ENCODE measurements at places on chromosomes 7 and 10.

- DNase-seq, result no peak
Measured at GRCh38 chr7:88363869-88364268, 57.2 kb upstream of the STEAP4 start.

DNA sequence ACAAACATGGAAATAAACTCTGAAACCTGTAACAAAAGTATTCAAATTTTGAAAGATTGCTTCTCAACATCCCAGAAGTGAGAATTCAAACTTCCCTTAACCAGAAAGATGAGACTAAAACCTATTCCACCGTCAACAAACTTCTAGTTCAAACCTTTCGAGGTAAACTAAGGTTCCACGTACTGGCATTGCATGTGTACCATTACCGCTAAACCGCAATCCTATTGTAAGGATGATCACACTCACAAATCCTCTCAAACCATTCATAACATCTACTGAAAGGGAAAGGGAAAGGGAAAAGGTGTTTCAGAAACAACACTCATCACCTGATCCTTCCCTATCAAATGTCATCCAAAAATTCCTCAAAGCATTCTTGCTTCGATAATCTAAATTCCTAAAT is 3.1 kb downstream of the SMURF1 start:
- DNase-seq, result no peak

- peak; percentile 56 for DNase-seq
Measured at GRCh38 chr7:82595176-82595575, 151.6 kb upstream of the CACNA2D1 start.

GRCh38 chr7:80060218-80060806 is 74.3 kb upstream of the GNAI1 start:
- peak; percentile 55 for DNase-seq

DNA sequence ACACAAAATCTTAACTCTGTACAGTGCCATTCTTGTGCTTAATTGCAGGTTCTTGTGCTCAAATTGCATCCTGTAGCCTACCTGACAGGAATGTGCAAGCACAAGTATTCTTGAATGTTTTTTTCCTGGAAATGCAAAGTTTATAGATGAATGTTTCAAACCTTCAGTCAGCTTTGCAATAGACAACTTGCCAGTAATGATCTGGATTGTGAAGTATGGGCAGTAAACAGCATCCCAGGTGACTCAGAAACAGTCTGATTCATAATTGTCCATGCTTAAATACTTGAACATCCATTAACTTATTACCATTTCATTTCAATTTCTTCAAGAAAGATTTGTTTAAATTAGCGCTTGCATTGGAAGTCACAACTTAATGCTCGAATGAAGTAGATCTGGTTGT is 347.2 kb downstream of the SDK1 start:
- DNase-seq, result no peak

GRCh38 chr7:17406738-17407137 is 108.3 kb downstream of the AHR start:
- DNase-seq, result no peak

GRCh38 chr10:100046021-100046486 is 35.6 kb downstream of the CPN1 start:
- peak; percentile 40 for DNase-seq

DNA sequence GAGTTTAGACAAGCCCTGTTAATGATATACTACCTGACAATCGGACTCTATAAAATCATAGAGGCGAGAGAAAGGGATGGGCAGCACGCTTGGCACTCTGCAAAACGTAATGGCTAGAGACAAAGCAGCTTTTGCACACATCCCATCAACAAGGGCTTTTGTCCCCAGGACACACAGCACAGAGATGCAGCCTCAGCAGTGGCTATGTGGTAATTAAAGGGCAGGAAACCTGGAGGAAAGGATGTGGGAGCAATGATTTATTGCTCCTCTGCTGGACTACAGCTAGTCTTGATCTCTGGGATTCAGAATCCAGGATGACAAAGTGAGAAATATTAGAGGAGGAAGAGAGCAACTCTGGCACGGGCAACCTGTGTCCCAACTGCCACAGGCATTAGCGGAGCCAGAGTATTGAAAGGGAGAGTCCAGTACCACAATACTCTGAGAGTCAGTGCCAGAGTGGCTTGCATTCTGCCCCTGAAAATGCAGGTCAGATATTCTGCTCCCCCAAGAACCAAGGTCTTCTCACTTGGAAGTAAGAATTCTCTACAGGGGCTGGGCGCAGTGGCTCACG is 96.5 kb downstream of the ARMH3 start:
- no peak for DNase-seq

DNA sequence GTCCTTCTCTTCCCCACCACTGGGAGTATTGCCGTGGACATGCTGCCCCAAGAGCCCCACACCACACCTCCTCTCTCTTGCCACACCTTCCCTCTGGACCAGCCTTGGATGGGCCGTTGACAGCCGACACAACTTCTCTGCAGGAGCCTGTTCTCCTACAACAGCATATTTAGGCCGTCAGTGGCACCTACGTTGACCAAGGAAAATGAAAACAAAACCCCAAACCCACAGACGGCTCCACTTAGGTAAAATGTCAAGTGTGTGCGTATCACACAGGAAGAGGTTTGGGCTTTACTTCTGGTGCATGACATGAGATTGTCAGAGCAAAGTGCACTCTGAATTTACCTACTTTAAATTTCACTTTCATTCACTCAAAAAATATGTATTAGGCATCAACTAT is 246.6 kb downstream of the ZMYND11 start:
- DNase-seq, result no peak

GRCh38 chr10:30022590-30022989 is 36.8 kb downstream of the JCAD start:
- DNase-seq, result no peak

GRCh38 chr7:44154703-44155102 is 13.6 kb upstream of the MYL7 start:
- DNase-seq, result no peak

DNA sequence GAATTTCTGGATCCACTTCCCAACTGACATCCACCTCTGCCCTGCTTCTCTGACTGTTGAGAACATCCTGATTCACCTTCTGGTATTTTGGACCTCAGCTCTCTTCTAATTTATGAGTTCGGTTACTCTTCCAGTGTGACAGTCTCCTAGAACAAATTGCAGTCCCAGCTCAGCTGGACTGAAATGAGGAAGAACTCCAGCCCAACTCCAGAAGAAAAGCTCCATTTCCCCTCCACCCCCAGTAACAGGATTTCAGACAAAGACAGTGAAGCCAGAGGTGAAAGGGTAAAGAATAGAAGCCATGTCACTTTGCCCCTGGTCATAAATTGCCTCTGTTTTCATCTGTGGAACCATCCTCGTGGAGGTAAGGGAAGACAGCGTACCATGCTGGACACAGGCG is 26.2 kb upstream of the INHBA start:
- no peak for DNase-seq

GRCh38 chr10:105743343-105744056 is 1102.4 kb downstream of the SORCS3 start:
- no peak for DNase-seq

DNA sequence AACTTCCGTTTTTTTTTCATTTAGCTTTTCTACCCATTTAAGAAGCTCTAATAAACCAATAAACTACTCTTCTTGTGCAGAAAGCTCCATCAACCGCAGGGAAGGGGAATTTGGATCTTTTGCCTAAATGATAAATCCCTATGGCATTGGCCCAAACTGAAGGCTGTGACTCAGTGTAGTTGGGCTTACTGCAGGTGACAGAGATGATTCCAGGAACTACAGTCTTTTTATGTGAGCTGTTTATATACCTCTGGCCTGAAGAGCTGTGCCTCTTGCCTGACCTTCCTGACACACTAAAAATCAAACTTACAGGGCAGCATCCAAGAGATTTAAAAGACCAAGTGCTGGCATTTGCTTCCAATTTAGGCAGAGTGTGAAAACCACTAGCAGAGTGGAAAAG is 25.2 kb downstream of the ABCB1 start:
- no peak for DNase-seq

- DNase-seq, result no peak
Measured at GRCh38 chr10:48701139-48701901, 16.6 kb downstream of the WDFY4 start.

- DNase-seq, result no peak
Measured at GRCh38 chr7:29237489-29237888, 42.9 kb downstream of the CHN2 start.

GRCh38 chr7:135745703-135746312 is 2.8 kb downstream of the FAM180A start:
- no peak for DNase-seq

DNA sequence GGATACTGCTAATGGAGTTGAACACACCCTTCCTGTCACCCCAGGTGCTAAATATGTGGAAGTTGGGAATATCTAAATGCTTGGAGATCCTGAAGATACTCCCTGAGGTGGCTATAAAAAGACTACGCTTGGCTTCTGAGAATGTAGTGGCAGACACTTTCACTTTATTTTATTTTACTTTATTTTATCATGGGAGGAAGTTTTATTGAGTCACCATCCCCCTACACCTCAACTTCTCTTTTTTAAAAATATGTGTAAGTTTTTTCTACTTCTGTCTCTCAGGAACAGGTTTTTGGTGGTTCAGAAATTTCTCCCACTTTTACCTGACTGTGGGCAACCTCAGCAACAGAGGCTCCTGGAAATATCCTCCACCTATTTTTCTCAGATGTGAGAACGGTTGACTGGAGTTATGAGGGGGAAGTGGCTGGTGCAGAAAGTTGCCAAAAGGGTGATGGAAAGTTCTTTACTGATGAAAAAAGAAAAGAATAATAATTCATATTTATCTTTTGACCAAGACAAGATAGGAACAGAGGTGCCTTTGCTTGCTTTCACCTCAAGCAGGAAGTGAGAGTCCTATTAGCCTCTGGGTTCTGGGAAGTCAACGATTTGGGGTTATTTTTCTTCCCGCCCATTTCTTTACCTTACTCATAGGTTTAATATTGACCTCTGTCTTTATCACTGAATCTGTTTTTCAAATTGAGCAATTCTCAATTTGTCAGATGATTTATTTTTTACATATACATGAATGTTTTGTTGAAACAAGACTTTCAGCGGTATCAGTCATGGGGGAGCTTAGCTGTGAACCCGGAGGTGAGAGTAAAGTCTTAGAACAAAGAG is 103.6 kb downstream of the AHR start:
- no peak for DNase-seq

DNA sequence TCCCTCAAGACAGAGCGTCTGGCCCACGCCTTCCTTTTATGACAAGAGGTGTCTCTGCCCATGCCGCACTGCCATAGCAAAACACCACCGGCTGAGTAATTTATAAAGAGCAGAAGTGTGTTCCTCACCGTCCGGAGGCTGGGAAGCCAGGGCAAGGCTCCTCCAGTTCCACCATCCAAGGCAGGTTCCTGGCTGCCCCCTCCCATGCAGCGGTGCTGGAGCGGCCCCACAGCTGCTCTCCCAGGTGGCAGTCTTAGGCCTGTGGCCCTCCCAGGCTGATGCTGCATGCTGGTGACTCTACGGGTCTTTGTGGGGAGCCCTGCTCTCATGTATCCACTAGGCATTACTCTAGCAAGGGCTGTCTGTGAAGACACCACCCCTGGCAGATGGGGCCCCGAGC is 113.1 kb downstream of the TCERG1L start:
- no peak for DNase-seq

DNA sequence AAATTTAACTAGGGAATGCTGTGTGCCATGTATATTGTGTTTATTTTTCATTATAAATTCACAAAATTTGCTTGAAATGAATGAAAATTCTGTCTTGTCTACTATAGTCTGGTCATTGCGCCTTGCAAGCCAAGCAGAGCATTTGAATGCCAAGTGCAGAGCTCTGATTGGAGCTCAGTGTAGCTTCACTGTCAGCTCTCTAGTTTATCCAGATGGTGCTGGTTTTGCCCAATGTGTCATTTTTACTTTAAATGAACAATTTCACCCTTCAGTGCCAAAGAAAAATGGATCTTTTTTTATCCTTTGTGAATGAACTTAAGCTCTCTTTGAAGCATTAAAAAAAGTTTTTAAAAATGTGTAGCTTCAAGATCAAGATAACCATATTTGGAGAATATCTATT is 225.6 kb upstream of the CACNA2D1 start:
- no peak for DNase-seq

GRCh38 chr10:43365001-43365400 is 6.4 kb upstream of the FXYD4 start:
- DNase-seq, result no peak

DNA sequence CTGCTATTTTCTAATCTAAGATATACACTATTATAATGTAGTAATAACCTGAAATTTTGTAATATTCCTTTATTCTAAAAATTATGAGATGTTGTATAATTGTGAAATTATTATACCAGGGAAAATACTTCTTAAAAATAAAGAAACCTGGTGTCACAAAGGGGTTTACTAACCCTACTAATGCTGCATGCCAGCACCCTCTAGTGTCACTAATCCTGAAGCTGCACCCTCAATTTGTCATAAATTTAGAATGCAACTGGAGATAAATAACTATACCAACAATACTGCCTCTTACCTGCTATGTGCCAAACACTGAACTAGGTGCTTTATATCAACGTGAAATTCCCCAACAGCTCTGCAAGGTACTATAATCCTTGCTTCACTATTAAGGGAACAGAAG is 30.8 kb downstream of the TM9SF3 start:
- no peak for DNase-seq

DNA sequence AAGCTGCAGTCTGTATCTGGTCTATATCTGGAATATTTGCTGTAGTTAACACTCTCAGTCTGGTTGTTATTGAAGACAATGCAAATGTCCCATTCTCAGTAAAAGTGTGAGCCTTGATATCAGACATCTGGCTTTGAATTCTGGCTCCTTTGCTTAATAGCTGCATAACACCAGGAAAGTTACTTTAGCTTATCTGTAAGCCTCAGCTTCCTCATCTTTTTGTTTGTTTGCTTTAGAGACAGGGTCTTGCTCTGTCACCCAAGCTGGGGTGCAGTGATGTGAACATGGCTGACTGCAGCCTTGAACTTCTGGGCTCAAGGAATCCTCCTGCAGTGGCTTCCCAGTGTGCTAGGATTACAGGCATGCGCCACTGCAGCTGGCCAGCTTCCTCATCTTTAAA is 41.3 kb downstream of the CNNM2 start:
- no peak for DNase-seq

DNA sequence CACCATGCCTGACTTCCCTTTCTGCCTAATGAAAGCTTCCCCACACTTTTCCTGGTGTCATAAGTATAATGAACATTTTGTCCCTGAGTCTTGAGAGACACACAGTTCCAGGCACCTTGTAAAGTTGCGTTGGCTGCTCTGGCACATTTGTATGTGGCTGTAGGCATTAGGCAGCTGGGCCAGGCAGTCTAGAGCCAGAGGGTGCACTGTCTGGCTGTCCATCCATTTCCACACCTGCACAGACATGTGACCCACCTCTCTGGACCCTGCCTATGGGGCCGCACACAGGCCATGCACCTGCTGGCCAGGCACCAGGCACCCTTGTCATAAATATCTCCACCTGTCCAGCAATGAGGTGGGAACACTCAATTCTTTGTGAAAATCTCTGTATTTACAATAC is 54.7 kb upstream of the ANTXRL start:
- no peak for DNase-seq

- DNase-seq, result no peak
Measured at GRCh38 chr10:125085258-125086054, 74.9 kb downstream of the CTBP2 start.

- no peak for DNase-seq
Measured at GRCh38 chr10:4676566-4676965, 149.4 kb upstream of the AKR1E2 start.
